ENCODE measurements at places on chromosomes 1 and 21.

GRCh38 chr1:6145864-6146410 is 34.2 kb downstream of the CHD5 start:
- no peak for DNase-seq

GRCh38 chr1:10733474-10734366 is 62.7 kb downstream of the CASZ1 start:
- no peak for DNase-seq

- DNase-seq, result no peak
Measured at GRCh38 chr1:150927624-150928023, 1.5 kb downstream of the SETDB1 start.

GRCh38 chr1:243264717-243265116 is 8.9 kb downstream of the SDCCAG8 start:
- peak; percentile 70 for DNase-seq

GRCh38 chr21:45725844-45726200 is 82.3 kb downstream of the PCBP3 start:
- DNase-seq, result no peak

- DNase-seq, result peak; percentile 55
Measured at GRCh38 chr1:209569455-209570207, 13.9 kb upstream of the CAMK1G start.

DNA sequence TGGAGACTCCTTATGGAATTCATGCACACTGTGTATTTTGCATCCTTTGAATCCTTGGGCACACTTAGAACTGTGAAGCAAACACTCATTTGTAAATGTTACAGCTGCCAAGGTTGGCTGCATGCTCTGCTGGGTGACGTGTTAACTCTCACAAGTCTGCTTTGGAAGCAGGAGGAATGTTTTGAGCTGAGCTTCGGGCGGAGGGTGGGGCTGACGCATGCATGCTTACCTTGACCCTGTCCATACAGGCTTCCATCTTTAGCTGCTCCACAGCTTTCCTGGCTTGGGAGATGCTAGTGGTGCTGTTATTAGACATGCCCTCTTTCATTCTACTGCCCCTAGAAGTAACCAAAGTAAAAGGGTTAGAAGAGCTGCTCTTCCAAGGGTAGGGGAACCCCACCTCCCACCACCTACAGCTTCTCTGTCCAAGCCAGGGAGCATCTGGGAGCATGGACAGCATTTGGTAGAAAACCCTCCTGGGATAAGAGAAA is 66.0 kb downstream of the GNG4 start:
- no peak for DNase-seq
